Activated gamma-delta T cell treated with Interleukin-2 at 50 U/mL for 16 hours (primary cell): ENCODE measurements at places on chromosomes 7 and 10.

DNA sequence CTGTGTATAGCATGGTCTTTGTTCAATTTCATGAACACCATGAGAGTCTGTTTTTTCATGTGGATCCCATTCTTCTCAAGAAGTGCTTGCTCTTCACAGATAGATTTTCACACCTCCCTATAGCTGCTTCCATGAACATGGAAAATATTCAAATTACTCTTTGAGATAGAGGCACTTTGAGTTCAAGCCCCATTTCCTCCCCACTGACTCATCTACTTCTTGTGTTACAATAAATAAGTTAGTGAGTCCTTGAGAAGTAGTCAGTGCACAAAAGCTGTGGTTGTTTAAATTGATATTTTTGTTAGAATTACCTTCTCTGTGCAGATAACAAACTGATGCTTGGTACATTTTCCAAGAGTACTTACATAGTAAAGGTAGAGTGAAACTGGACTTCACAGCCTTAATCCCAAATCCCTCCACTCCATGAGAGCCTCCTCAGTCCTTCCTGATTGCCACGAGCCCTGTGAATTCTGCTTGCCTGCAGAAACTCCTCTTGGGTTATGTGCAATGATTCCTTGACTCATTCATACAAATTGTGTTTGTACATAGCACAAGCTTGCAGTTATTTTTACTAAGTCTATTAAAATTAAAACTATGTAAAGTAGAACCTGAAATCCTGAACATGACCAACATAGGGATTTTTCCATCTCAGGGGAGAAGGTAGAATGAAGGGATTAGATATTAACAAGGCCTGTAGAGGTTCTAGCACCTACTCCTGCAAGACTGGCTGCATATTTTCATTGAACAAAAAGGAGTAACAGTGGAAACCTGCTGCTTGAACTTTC, 496.2 kb downstream of the TNS3 start:
- no peak for DNase-seq

DNA sequence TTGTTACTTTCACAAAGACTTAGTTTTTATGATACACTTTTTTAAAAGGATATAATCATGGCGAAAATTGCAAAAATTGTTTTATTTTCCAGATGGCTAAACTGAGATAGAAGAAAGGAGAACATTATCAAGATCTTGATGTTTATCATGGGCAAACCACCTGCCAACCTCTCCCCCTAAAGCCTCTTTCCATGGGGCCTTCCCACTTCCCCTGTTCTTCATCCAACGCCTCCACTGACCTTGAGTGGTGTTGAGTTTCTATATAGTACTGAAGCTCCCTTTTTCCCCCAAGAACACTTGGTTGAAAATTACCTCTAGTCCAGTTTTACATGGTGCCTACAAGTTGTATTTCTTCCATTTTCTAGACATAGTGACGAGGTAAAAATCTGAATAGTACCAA, 5.0 kb downstream of the CREB3L2 start:
- no peak for DNase-seq

DNA sequence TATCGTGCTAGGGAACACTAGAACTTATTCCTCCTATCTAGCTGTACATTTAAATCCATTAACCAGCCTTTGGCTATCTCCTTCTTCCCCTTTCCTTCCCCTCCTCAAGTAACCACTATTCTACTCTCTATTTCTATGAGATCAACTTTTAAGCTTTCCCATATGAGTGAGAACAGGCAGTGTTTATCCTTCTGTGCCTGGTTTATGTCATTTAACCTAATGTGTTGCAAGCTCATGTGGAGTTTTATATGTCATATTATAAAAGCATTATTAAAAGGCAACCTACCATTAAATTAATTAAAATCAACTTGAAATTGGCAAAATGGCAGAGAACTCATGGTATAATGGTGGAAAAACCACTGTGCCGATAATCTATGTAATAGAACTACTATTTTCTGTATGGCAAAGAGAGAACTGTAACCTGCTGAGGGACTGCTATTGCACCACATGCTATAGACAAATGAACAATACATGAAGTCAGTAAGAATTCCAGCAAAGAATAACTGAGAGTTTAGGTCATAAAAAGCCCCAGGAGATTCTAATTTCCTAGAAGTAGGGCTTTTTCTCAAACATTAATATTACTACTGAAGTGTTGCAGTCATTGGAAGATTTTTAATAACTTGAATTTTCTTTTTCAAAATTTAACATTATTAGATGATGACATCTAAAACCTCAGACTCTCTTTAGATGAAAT, 81.8 kb downstream of the LRRN3 start:
- no peak for DNase-seq

DNA sequence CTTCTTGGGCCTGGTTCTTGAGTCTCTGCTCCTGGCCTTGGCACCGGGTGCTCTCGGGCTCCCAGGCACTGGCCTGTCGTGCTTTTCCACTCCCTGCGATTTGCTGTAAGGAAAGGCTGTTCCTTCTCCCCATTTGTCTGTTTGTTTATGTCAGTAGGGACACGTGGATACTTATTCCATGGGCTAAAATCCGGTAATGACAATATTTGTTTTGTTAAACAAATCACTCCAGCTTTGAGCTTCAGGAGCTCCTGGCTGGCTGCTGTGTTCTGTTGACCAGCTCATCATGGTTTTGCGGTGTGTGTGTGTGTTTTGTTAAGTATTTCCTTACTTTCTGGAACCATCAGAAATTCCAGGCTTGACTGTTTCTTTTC, 17.5 kb upstream of the JAKMIP3 start:
- DNase-seq = no peak

GRCh38 chr7:114930107-114930661, 8.3 kb downstream of the MDFIC start:
- DNase-seq = no peak

DNA sequence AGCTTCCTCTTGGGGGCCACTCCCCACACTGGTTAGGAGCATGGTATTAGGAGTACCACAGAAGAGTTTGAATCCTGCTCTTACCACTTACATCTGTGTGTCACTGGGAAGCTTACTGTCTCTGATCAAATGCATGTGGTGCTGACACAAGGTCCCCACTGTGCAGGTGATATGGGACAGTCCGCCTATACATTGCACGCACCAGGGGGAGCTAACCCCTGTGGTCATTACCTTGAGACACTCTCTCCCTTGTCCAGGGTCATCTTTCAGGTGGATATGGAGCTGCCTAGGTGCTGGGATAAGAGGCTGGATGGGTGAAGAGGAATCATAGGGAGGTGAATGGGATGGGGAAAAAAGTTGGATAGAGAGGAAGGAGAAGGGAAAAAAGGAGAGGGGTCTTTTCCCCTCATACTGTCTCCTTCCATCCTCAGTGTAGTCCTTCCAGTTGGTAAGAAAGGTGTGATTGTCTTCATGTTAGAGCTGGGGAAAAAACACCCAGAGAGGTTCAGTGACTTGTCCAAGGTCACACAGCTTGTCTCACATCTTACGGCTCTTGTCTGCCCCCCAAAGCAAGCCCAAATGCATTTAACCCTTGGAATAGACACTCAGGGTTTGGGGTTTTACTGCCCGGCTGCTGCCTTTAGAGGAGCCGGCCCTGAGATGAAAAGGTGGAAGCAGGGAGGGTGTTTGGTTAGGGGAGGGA, 125.9 kb downstream of the CDH23 start:
- no peak for DNase-seq

DNA sequence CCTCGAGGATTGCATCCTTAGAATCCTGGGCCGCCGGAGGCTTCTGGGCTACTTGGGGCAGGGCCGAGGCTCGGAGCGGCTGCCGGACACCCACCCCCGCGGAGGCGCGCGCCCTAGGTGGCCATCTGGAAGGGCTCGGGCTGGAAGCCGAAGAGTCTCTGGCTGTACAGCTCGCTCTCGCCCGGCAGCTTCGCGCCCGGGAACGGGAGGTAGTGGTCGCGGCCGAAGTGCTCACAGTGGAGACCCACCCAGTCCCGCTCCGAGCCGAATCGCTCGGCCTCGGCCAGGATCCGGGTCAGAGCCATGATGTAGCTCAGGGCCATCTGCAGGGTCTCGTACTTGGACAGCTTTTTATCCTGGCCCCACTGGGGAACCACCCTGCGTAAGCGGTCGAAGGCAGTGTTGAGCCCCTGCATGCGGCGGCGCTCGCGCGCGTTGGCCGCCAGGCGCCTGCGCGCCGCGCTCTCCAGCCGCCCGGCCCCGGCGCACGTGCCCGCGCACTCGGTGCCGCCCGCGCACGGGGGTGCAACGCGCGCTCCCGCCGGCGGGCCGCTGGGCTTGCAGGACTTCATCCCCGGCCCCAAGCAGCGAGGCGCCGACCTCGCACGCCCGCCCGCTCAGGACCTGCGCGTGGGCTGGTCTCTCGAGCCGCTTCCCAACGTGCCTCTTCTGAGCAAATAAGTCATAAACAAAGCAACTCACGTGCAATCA, 652 bp downstream of the ATOH7 start:
- DNase-seq = peak; percentile 3

DNA sequence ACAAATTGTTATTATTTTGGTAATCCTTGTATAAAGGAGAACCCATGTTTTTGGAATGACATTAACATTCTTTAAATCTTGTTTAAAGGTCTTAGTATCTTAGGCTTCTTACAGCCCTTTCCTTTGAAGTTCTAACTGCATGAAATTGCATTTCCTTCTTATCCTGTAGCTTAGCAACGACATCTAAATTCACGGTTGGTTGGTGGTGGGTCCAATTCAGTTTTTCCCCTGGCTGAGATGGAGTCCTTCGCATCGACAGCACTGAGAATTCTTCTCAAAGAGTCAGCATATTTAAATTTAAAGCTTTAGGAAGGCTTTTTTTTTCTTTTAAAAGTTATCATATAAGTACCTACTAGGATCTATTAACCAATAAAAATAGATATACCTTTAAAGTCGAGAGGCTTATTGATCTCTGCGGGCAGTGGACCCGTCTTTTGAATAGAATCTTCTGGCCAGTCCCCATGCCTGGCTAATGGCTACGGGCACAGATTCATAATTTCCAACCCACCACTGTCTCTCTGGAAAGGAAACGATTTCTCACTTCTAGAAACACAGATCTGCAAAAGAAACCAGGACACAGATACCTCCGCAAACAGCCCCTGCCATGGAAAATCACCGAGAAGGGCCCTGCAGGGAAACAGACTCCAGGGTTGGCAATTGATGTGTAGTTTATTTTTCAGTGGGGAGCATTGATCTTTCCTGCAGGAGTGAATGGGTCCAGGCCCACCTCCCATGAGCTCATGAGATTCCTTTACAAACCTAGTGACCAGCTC, 63.4 kb downstream of the RAMP3 start:
- DNase-seq = no peak

- no peak for DNase-seq
These were observed 565.8 kb downstream of the PTPRN2 start for GRCh38 chr7:158021836-158022235.

GRCh38 chr7:26440233-26441001, 148.8 kb downstream of the SNX10 start:
- DNase-seq = no peak

GRCh38 chr10:132392811-132393694, 3.9 kb upstream of the PWWP2B start:
- no peak for DNase-seq

DNA sequence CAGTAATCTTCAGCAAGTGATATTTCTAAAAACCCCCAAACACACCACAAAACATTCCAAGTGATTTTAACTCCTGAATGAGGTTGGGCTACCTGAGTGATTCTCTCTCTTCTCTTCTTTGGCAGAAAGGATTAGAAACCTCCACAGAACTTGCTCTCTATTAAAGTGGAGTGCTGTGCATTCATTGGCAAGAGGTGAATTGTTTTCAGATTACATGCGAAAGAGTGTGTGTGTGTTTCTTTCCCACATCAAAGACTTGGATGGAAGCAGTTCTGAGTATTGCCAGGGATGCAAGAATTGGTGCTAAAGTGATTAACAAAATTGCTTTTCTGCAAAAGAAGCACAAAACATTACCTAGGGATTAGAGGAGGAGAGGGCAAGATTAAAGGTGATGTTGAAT, 13.1 kb upstream of the FBXW4 start:
- DNase-seq = no peak

DNA sequence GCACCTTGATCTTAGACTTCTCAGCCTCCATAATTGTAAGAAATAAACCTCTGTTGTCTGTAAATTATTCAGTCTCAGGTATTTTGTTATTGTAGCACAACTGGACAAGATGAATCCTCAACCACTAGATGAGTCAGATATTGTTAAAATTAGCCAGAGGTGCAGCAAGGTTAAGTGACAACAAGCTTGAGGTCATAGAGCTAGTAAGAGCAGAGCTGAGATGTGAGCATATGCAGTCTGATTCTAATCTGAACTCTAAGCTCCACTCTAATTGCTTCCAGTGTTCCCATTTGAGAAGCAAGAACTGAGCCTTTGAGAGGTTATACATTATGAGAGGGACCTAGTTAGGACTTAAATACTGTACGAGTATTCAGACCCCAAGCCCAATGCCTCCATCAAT, 93.1 kb downstream of the FZD1 start:
- no peak for DNase-seq

GRCh38 chr7:6422926-6423632, 24.7 kb downstream of the DAGLB start:
- no peak for DNase-seq

DNA sequence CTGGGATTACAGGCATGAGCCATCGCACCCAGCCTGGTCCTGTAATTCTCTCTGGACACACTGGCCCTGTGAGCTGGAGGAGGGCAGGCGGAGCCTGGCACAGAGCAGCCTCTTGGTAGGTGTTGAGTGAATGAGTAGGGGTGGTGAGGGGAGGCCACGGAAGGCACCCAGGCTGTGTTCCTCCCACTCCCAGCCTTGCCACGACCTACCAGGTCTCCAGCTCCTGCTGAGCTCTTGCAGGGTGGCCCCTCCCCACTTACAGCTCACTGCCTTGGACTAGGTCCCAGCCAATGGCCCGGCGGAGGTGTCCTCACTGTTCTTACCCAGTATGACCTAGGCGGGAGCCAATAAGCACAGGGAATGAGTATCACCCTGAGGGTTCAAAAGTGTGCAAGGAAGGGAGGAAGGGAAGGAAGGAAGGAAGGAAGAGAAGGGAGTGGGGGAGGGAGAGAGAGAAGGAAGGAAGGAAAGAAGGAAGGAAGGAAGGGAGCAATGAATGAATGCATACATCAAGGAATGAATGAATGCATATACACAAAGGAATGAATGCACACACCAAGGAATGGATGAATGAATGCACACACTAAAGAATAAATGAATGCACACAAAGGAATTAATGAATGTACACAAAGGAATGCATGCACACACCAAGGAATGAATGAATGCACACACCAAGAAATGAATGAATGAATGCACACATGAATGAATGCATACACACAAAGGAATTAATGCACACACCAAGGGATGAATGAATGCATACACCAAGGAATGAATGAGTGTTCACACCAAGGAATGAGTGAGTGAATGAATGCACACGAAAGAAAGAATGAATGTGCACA, 45.5 kb downstream of the GTF2IRD1 start:
- no peak for DNase-seq

DNA sequence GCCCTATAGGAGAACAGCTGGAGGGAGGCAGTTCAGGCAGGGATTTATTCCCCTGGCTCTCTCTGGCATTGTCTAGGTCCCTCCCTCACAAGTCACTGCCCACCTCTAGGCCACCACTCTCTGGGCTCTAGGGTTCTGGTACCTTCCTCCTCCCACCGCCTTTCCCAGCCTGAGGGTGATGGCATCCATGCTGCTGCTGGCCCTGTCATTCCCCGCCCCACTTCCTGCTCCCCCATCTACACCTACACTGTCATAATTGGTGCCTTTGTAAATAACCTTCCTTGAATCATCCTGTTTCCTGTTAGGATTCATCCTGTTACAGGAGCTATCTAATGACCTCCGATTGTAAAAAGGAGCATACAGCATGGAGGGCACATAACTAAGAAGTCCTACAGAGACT, 303.3 kb upstream of the COBL start:
- DNase-seq = no peak
